ENCODE measurements at places on chromosomes 2 and 18.

DNA sequence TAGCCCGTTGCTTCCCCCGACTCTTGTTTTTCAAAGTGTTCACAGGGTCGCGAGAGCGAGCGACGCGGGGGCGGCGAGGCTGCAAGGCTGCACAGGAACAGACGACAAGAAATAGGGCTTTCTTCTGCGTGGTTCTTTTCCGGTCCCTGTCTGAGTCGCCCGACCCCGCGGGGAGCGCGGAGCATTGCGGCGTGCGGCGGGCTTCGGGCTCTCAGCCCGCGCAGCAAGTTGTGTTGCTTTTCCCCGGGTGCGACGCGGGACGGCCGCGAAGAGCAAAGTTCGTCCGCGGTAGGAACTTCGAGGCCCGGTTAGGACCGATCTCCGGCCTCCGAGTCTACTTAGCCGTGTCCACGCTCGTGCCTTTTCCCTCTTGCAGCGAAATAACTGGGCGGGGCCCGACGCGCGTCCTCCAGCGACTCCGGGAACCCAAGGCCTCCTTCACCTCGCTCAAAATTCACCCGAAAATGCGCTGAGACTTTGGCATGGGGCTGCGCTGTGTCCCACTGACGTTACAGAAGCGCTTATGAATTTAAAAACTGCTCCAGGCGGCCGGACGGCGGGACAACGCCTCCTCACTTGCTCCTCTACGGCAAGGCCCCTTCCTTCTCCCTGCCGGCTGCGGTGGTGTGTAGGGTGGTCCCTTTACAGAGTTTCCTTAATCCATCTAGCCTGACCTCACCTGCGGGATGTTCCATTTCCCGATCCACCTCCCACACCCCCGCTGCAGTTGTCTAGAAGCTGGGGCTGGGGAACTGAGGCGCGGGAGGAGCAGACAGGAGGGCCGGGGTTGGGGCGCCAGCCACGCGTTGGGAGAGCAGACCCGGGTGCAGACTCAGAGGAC, 1.5 kb upstream of the BCL2L11 start:
- peak; percentile 48 for DNase-seq

GRCh38 chr2:42969231-42970150, 177.1 kb upstream of the HAAO start:
- DNase-seq = no peak

DNA sequence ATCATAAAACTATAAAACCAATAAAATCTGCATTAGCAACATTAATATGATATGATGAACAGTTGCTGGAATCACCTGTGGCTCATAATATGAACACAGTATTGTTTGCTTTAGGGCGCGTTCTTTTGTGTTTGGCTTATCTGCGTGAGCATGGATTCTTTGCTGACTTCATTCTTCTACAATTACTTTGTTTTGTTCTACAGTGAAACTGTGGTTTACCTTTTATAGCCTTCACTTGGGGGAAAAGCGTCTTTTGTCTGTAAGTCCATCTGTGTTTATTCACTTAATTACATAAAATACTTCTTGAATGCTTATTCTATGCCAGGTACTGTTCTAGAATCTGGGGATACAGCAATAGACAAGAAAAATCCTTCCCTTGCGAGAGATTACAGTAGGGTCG, 74.0 kb upstream of the SEC11C start:
- DNase-seq = no peak

GRCh38 chr18:39772155-39772919, 2182.7 kb upstream of the PIK3C3 start:
- no peak for DNase-seq

- DNase-seq = peak; percentile 32
Measured at GRCh38 chr18:23487738-23488570, 15.4 kb upstream of the RMC1 start.

- DNase-seq = peak; percentile 74
Measured at GRCh38 chr2:54838585-54839035, 115.1 kb downstream of the EML6 start.

DNA sequence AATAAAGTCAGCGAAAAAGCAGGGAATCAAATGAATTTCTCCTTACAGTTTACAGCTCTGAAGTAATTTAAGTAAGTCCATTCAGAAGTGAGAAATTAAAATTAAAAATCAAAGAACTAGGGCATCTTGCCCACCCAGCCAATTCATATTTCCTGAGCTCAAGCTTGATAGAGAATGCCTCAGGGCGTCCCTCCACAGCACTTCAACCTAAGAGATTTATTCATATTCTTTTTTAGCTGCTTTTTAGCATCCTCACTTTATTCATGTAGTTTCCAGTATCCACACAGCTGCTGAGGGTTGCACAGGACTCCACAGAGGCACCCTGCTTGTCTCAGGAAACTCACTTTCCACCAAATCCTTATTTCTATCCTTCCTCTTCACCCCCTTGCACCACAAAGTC, 900.3 kb downstream of the BCL11A start:
- DNase-seq = no peak
